ENCODE measurements at places on chromosomes 1 and 21.

- DNase-seq: no peak
Measured at GRCh38 chr1:160168609-160169369, 17.4 kb downstream of the ATP1A4 start.

GRCh38 chr1:47507881-47508701 is 70.2 kb downstream of the FOXD2 start:
- no peak for DNase-seq

GRCh38 chr21:30996728-30997127 is 41.5 kb downstream of the KRTAP19-8 start:
- DNase-seq: no peak

- DNase-seq: no peak
Measured at GRCh38 chr1:41695118-41695745, 210.7 kb upstream of the EDN2 start.

GRCh38 chr1:195744256-195744655 is 864.0 kb downstream of the KCNT2 start:
- no peak for DNase-seq

DNA sequence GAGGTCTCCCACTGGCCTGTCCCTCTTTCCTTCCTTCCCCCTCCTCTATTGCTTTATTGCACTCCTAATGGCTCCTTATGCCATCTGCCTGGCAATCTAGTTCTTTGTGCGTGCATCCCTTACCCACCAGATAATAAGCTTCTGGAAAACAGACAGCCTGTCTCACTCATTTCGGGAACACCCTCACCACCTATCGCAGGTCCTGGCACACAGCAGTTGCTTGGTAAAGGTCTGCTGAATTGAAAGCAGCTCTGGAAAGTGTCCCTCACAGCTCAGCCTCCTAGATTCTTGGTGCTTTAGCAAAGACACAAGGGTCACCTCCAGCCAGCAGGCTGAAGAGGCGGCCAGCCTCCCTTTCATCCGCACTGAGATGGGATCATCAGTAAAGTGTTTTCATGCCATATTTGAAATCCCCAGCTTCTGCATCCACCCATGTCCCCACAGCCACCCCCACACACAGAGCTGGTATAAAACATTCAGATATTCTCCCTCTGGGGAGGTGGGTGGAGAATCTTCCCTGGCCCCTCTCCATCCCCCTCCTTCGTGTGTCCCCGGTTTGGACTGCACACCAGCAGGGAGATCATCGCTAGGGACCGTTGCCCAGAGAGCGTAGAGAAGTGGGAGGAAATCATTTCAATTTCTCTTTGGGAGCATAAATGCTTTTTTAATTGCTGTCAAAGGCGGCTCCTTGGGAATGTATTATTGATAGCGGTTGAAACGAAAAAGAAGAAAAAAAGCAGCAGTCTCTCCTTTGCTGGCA is 29.1 kb upstream of the ATP2B4 start:
- DNase-seq: no peak

DNA sequence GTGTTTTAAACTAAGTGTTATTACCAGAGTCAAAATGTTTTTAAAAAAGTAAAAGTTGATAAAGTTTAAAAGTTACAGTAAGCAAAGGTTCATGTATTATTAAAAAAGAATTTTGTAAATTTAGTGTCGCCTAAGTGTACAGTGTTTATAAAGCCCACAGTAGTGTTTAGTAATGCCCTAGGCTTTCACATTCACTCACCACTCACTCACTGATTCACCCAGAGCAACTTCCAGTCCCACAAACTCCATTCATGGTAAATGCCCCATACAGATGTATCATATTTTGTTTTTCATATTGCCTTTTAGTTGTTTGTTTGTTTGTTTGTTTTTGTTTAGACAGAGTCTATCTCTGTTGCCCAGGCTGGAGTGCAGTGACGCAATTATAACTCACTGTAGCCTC is 353.8 kb upstream of the PTBP2 start:
- no peak for DNase-seq

DNA sequence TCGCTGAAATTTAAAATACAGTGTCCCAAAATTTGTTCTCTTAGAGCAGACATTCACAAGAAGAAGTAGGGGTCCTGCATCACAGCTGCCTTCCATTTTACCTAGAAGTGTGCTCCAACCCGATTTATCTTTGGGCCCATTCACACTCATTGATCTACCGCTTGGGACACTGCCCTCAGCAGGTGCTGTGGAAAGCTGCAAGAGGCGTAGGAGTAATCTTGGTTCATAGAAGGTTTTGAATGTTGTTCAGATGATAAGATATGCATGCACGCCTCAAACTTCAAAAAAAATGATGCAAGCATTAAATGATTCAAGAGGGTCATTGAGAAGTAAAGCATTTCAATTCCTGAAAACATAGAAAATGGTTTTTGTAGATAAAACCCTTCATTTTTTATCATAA is 18.6 kb upstream of the C1orf105 start:
- no peak for DNase-seq

DNA sequence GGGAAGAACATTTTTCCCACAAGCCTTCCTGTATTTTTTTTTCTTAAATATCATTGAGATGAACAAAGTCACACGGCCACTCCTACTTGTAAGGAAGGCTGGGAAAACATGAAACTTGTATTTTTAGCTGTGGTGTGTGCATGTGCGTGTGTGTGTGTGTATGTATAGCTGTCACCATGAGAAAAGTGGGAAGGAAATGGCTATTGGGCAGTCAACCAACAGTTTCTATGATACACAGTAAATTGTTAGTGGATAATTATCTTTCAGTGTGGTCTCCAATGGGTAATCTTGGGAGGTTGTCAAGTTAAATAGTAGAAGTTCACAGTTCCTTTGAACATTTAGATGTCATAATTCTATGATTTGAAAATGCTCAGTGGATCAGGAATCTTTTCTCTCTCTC is 132.7 kb upstream of the USP24 start:
- no peak for DNase-seq

DNA sequence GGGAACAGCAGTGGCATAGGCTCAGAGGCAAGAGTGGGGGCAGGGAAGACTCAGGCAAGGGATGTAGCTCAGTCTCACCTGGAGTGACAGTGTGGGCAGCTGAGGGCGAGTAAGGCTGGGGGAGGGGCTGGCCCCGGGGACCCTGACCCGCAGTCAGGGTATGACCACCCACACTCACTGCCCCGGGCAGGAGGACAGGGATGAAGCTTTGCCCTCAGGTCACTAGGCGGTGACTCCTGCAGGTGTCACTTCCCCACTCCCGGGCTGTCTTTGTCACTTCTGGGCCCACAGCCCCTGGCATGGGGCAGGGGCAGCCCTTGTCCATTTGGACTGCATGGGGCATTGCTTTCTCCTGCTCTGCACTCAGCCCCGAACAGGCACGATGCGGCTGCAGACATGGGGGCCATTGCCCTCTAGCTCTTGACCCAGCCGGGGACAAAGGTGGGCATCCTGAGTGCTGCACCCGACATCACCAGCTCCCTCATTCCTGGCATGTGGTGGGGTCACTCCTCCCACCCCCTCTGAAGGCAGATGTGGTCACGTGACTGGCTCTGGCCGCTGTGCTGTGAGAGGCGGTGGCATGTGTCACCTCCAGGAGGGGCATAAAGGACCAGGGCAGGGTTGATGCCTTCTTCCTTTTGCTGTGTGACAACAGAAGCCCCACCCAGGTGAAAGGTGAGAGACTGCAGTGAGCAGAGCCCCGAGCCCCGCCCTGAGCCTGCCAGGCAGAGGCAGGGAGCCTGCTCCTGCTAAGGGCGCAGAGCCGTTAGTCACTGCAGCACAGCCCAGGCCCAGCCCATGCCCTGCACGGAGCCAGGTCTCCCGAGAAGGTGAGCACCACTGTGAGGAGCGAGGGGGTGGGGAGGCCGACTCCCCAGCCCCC is 66.0 kb downstream of the MATN1 start:
- no peak for DNase-seq

GRCh38 chr1:227791425-227792143 is 23.9 kb upstream of the PRSS38 start:
- DNase-seq: no peak

GRCh38 chr1:223143537-223144248 is 645 bp upstream of the TLR5 start:
- DNase-seq: peak; percentile 39

- DNase-seq: no peak
Measured at GRCh38 chr1:210298296-210298695, 30.4 kb upstream of the HHAT start.

DNA sequence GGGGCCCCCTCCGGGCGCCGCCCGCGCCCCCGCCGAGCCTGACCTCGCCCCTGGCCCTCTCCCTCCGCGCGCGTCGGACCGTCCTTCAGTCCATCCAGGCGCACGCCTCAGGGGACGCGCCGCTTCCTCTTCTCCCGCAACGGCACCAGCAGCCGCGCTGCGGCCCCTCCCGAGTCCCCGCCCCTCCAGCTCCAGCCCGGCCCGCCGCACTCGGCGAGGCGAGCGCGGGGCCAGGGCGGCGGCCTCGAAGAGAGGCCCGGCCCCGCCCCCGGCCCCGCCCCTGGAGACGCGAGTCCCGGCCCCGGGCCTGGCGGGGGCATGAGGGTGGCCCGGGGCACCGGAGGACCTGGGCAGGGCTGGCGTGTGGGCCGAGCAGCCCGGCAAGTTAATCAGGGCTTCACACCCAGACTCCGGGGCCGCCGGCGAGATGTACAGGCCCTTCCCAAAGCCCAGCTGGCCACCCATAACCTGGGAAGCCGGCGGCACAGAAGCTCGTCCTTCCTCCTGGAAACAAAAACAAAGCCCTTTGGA is at the start of gene IGSF3:
Gene IGSF3, minus strand, starts transcription at position 159 of the 531 bp plus-strand sequence. CDS start 1,407 bp downstream, outside the sequence.
- DNase-seq: peak; percentile 41

- peak; percentile 68 for DNase-seq
Measured at GRCh38 chr1:46446646-46447498, 42.8 kb upstream of the DMBX1 start.

DNA sequence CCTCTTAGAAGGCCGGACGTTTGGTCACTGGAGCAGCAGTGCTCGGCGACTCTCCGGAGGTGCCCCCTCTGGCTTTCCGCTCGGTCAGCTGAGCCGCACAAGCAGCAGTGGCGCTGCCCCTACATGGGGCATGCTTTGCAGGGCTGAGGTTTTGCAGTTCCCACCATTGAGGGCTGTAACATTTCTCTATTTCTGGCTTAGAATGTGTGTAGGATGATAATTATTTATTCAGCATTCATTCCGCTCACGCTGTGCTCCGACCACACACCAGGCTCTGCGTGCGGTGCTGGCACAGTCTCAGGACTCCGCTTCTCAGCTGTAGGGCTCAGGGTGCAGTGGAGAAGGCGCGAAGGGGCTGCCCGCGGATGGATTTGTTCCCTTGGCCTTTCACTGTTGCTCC is 119.5 kb downstream of the PCBP3 start:
- no peak for DNase-seq

- no peak for DNase-seq
Measured at GRCh38 chr21:44583089-44583799, 2.8 kb upstream of the KRTAP10-5 start.

GRCh38 chr21:46347203-46347550 is 23.2 kb downstream of the PCNT start:
- DNase-seq: no peak

GRCh38 chr1:197675583-197676208 is 99.6 kb downstream of the DENND1B start:
- DNase-seq: no peak

DNA sequence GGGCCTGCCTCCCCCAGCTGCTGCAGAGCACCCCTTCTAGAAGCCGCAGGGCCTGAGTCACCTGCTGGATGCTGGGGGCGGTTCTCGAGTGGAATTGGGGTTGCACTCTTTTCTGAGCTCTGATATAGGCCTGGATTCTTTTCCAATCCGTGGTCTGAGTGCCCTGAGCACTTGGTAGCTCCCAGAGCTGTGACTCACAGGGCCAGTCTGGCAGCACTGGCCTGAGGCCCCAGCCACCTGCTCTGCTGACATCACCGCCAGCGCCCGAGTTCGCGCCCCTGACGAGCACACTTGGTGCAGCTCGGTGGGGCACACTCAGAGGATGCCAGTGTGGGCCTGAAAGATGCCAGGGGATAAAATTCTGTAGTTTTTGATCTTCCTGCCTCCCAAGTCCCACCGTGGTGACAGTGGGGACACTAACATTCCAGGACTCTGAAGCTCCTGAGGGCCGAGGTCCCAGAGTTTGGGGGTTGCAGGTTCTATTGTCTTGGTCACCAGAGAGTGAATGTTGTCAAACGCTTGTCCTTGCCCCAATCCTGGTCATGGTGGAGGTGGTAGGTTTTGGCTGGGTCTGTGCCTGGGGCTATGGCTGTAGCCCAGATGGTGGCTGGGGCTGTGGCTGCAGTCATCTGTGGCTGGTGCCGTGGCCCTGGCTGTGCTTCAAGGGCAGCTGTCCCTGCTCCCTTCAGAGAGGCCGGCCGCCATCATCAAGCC is 74.6 kb downstream of the OBSCN start:
- no peak for DNase-seq

DNA sequence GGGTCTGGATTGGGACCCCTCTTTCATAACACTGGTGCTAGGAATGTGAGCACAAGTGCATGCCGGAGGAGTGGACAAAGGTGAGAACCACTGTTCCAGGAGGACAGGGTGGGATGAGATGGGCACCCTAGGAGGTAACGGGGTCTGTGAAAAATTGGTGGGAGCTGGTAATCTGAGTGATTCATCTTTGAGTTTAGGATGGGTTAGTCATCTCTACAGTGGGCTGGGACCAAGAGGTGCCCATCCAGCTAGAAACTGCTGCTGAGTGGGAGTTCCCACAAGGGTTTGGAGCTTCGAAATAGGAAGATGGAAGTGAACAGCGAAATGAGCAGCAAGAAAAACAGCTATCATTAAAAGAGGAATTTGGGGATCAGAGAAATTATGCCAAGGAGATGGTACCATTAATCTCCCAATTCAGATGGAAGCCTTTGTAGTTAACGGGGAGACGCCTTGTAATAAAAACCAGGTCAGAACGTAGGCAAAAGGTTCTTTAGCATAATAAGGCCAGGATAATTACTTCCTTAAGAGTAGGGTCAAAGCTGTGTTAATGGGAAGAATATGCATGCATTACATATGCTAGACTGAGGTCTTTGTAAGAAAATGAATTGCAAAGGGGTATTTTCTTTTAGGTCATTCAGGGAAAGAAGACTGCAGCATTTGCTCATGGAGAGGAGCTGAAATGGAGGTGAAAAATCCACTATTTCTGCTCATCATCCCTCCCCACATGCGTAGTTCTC is 55.5 kb downstream of the OLFML3 start:
- DNase-seq: no peak

- no peak for DNase-seq
Measured at GRCh38 chr1:157485793-157486192, 66.5 kb downstream of the FCRL5 start.

GRCh38 chr1:84361796-84362195 is 36.5 kb upstream of the DNASE2B start:
- no peak for DNase-seq

DNA sequence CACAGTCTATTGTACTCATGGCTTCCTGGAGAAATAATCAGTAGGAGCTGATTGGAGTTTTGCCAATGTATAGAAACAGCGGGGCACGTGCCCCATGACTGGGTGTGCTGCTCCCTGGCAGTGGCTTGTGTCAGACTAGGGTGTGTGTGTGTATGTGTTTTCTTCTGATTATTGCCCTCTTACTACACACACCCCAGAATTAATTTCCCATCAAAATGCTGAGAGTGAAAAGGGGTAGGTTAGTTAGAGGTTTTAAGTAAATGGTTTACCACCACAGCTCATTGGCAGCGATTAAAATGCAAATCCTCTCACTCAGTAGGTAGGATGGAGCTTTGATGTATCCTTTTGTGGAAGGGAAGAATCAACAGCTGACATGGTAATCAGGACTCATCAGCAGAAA is 29.9 kb downstream of the HHAT start:
- no peak for DNase-seq
